ENCODE measurements at places on chromosomes 6 and 20.

DNA sequence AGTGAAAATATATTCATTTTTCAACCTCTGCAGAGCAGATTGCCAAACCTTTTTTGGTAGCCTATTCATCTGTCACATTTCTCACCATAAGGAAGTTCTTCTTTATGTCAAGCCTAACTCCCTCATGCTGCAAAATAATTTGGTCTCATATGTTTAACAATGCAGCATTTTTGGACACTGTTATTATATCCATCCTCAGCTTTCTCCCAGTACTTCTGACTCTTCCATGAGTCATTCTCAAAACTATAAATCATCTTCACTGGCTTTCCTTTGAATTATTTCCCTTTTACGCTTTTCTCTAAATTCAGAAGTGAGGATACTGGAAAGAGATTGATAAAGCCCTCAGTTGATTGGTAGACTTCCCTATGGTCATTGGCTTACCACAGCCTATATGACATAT is 192.2 kb downstream of the TPBG start:
- no peak for DNase-seq

GRCh38 chr6:112243861-112244827 is 10.2 kb downstream of the LAMA4 start:
- no peak for DNase-seq

- DNase-seq = no peak
Observed at GRCh38 chr6:36907781-36908180, 22.0 kb downstream of the C6orf89 start.

DNA sequence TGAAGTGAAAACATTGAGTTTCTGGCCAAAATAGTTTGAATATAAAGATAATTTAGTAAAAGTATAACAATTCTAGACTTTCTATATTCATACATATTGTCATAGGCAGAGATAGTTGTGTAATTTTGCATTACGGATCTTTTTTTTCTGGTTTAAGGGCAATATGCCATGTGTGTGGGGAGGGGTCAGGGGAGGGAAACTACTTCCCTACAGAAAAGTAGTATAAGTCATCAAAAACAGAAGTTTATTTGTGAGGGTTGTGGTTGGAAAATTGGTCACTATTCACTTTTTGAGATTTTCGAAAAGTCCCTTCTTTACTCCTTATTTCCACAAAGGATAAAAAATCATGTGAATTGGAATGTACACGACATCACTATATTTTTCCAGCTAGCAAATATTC is 288.2 kb upstream of the PREP start:
- DNase-seq = peak; percentile 56

DNA sequence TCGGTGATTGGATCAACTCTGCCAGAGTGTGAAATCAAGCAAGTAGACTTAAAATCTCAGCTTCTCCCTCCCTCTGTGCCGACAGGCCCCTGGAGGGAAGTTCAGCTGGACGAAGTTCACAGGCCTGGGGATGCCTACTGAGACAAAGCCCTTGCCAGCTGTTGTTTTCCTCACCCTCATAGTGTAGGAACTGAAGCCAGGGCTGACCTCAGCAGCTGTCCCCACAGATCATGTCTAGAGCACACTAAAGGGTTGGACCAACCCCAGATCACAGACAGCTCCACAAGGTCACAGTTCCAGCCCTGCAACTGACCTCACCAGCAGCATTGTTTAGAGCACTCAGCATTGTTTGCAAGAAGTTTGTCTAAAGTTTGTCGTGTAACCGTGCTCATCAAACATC is 261.9 kb upstream of the ECI2 start:
- no peak for DNase-seq

DNA sequence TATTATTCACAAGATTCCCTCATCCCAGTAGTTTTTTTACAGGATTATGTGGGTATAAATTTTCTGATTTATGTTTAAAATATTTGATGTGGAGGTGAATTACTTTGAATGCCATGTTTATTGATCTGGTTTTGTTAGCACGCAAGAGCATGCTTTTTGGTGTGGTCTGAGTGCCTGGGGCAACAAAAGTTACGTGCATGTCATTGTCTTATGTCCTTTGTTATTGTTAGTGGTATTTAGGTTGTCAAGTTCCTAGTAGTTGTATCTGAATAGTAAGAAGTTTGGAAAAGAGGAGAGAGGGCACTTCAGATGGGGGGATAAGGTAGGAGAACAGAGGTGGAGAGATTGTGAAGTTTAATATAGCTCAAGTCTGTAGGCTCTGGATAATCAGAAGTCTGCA is 95.0 kb downstream of the ATRN start:
- no peak for DNase-seq

DNA sequence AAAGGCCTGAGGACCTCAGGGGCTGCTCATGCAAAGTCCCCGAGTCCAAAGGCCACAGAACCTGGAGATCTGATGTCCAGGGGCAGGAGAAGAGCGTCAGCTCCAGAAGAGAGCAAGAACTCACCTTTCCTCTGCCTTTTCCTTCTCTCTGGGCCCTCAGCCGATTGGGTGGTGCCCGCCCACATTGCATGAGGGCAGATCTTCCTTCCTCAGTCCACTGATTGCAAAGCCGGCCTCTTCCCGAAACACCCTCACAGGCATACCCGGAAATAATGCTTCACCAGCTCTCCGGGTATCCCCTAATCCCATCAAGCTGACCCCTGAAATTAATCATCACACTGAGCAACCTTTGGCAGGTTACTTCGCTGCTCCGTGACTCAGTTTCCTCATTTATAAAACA is 33.4 kb downstream of the SPDEF start:
- no peak for DNase-seq

GRCh38 chr6:109263873-109264700 is 118.2 kb downstream of the CD164 start:
- no peak for DNase-seq

All from CD14-positive monocyte (primary cell).